ENCODE measurements at places on chromosomes 4 and X.

- no peak for DNase-seq
Measured at GRCh38 chr4:876780-877179, 50.9 kb upstream of the CPLX1 start.

- no peak for DNase-seq
Measured at GRCh38 chr4:76215077-76215476, 1.5 kb upstream of the SCARB2 start.

DNA sequence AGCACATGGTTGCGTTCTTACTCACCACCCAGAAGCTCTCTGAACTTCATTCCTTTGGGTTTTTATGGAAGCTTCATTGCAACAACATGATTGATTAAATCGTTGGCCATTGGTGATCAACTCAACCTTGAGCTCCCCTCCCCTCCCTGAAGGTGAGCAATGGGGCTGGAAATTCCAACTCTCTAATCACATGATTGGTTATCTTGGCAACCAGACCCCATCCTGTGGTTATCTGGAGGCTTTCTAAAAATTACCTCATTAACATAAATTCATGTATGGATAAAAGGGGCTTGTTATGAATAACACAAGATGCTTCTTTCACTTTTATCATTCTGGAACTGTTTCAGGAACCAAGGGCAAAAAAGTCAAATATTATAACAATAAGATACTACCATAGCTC lies 34.6 kb upstream of the NMU start:
- no peak for DNase-seq

DNA sequence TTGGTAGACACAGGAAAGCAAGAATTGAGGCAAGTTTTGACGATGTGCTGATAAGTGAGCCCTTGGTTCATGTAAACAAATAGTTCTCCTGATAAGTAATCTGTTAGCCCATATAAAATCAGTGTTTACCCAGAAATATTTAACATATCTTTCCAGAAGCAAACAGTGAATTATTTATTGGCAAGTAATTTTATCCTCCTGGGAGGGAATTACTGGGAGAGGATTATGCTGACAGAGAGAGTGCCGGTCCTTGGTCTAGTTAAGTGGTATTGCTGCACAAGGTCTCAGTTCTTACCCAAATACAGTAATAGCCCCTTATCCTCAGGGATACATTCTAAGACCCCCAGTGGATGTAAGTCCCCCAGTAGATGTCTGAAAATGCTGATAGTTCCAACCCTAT lies 315.4 kb downstream of the CCSER1 start:
- DNase-seq = no peak

Data from activated CD4-positive, alpha-beta T cell treated with anti-CD3 and anti-CD28 coated beads for 24 hours (primary cell).